ENCODE measurements at places on chromosomes 7 and 10.

GRCh38 chr7:55129541-55130394 is 111.0 kb downstream of the EGFR start:
- no peak for DNase-seq

DNA sequence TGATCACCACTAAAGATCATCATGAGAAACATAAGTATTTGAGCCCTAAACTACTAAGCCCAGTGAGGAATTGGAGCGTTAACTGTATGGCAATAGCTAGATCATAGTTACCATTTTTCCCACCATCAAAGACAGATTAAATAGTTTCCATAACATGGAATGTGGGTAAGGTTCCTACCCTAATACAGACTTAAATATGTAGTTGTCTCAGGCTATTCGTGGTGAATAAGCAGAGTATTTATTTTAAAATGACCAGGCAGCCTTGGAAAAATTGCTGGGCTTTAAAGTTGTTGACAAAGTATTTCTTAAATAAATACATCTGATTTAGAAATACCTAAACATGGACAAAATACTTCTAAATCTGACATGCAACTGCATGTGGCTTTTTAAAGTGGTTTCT is 106.8 kb downstream of the NT5C2 start:
- DNase-seq = no peak

DNA sequence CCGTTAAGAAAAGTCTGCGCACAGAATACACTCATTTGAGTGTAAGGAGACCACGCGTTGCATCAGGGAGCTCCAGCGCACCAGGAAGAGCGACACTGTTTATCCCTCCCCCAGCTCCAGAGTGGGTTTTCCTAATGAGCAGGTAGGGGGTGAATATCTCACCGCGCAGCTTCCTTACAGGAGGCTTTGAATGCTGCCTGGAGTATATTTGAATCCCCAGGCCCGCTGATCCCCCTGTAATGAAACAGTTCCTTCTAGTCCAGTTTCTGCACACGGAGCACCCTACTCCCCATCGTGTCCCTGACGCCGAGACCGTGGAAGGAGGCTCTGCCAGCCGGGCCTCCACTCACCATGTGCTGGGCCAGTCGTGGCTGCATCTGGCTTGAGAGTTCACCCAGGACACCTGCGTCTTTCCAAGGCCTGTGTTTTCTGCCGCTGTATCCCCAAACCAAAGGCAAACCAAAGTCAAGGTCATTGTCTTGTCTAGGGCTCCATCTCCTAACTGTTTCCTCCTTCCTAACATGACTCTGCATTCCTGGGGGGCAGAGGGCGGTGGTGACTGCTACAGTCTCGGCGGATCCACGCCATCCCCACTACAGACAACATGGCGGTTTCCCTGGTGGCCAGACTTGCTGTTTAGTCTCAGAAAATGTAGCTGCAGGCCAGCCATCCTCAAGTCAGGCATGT is 167.8 kb downstream of the USP6NL start:
- DNase-seq = no peak

- no peak for DNase-seq
Observed at GRCh38 chr7:70383066-70383782, 748.7 kb upstream of the GALNT17 start.

DNA sequence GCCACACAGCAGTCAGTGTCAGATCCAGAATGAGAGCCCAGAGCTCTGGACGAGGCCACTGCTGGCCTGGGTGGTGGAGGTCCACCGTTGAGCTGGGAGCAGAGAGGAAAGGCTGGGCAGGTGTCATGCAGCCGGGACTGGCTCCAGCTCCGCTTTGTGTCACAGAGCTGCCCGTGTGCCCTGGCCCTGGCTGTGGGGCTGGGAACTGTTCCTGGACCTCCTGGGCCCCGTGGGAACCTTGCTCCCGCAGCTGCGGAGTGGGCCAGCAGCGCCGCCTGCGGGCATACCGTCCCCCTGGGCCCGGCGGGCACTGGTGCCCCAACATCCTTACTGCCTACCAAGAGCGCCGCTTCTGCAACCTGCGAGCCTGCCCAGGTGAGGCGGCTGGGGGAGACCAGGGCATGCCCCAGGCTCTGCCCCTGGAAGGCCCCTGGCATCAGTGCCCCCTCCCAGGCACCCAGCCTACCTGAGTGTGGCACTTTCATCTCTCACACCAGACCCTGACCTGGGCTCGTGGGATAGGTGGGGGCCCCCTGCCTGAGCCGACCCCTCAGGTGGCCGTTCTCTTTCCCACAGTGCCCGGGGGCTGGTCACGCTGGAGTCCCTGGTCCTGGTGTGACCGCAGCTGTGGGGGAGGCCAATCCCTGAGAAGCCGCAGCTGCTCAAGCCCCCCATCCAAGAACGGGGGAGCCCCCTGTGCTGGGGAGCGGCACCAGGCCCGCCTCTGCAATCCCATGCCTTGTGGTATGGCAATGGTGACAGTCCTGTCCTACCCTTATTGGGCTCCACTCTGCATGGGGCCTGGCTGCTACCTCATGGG is 18.8 kb upstream of the ZNF862 start:
- no peak for DNase-seq

Measured in activated T-helper 9 cell treated with anti-CD3 and anti-CD28 coated beads, Interleukin-2, amount 50 U/mL, for 16 hours (primary cell).